Naive B cell (primary cell): ENCODE measurements at places on chromosomes 7 and 10.

DNA sequence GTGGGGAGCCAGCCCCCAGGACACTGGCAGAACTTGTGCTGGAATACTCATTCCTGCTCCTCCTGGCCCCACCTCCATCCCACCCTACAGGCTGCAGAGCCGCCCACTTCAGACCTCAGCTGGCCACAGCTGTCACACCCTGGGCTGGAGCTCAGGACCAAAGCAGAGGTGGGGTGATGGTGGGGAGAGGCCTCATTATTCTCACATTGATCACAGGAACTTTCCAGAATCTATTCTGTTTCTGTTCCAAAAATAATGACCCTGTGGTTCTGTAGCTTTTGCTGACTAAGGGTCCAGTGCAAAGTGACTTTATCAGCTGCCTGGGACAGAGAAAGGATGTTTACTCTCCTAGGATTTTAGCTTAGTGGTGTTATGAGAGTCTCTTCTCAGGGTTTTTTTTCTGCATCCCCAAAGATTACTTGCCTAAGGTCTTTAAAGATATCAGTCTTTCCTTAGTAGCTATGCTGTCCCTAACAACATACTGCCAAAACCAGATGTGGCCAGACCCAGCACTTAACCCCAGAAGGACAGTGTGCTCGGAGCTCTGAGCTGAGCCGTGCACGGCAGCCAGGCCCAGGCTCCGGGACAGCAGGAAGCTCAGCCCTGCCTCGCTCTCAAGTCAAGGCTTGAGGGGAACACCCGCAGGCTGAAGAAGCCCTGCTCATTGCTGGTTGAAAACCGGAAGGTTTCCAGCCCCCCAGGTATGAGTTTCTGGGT, 223.3 kb downstream of the MLLT10 start:
- H3K4me3 ChIP-seq: no peak overlapping the region
- H3K27me3 ChIP-seq: no peaks in the 10 kb centered on the region
- peaks cover 14% of the 10 kb centered on the region for H3K36me3 ChIP-seq
- DNase-seq: no peak
- no peak overlapping the region for H3K27ac ChIP-seq

DNA sequence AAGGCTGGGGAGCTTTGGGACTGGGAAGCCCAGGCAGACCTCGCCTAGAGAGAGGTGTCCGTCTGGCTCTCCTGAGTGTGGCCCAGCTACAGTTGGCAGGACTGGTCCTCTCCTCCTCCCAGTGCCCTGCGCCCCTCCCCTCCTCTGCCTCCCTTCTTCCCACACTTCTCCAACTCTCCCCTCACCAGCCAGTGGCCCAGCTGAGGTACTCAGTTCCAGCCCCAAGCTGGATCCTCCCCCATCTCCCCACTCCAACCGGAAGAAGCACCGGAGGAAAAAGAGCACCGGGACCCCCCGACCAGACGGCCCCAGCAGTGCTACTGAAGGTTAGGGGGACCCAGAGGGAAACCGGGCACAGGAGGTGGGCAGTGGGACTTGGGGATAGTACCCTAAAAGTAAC, 27.7 kb downstream of the GBX1 start:
- no peak for DNase-seq
- H3K36me3 ChIP-seq: no peaks in the 10 kb centered on the region
- peaks cover 9% of the 10 kb centered on the region for H3K27me3 ChIP-seq

DNA sequence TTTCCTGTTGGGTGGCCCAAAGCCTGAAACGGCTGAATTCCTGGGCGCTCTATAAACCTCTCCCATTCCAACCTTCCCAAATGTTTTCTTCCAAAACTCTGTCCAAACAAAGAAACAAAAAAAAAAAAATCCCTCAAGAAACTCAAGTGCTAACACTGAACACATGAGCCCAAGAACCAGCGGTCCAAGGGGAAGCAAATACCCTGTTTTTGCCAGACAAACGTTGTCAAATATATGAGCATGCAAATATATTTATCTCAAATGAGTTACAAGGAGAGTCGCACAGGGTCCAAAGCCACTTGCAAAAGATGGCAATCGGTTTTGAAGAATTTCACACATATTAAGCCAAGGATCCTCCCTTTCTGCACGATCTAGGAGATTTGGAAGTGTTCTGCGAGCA, 23.3 kb upstream of the EMX2 start:
- DNase-seq: no peak
- no peak overlapping the region for H3K4me3 ChIP-seq
- peaks cover 31% of the 10 kb centered on the region for H3K27me3 ChIP-seq
- no peak overlapping the region for H3K27ac ChIP-seq
- no peaks in the 10 kb centered on the region for H3K4me1 ChIP-seq

- H3K4me1 ChIP-seq: peaks cover 13% of the 10 kb centered on the region
- H3K36me3 ChIP-seq: no peaks in the 10 kb centered on the region
- H3K27me3 ChIP-seq: no peaks in the 10 kb centered on the region
- DNase-seq: no peak
- H3K4me3 ChIP-seq: no peak overlapping the region
- H3K27ac ChIP-seq: no peak overlapping the region
Observed at GRCh38 chr10:114307731-114308130, 68.7 kb downstream of the VWA2 start.

- no peaks in the 10 kb centered on the region for H3K4me1 ChIP-seq
- no peaks in the 10 kb centered on the region for H3K27me3 ChIP-seq
- H3K36me3 ChIP-seq: no peaks in the 10 kb centered on the region
Observed at GRCh38 chr10:63586043-63586442, 64.8 kb downstream of the REEP3 start.

DNA sequence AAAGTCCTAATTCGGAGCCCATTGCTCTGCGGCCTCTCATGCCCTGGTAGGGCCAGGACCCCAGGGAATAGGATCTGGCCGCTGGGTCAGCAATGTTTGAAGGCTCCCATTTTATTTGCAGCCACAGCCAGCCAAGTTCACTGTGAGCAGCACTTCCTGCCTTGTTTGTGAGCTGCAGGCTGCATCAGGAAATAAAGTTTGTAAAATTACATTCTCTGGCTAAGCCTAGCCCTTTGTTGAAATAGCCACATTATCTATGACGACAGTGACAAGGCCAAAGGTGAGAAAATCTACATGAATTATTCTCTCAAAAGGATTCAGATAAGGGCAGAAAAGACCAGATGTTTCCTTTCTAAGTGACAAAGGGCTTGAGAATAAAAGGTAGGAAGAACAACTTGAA, 23.7 kb upstream of the ITGB1 start:
- no peak for DNase-seq
- peaks cover 11% of the 10 kb centered on the region for H3K4me1 ChIP-seq
- H3K27ac ChIP-seq: no peak overlapping the region
- peak overlapping the region; percentile 43 for H3K4me3 ChIP-seq

- peaks cover 16% of the 10 kb centered on the region for H3K27me3 ChIP-seq
- H3K4me3 ChIP-seq: no peak overlapping the region
- H3K27ac ChIP-seq: no peak overlapping the region
- no peaks in the 10 kb centered on the region for H3K4me1 ChIP-seq
Observed at GRCh38 chr10:78335691-78336401, 302.2 kb downstream of the RPS24 start.

DNA sequence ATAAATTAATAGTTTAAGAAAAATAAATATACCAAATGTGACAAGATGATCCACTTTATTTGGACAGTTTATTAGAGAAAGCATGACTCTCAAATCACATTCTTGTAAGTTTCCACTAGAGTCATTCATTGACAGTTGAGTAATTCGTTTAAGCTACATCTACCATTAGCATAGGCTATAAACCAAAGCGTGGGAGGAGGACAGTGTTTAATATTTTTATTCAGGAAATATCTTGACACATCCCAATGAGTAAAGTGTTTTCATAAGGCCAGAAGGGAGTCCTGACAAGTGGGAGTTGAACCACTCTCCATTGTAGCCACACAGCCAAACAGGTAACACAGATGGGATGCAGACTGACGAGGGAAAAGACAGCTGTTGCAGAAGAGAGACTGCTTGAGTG, 386.5 kb upstream of the SEMA3D start:
- no peaks in the 10 kb centered on the region for H3K4me1 ChIP-seq
- no peaks in the 10 kb centered on the region for H3K27me3 ChIP-seq
- H3K27ac ChIP-seq: peak overlapping the region; percentile 62
- DNase-seq: no peak
- H3K36me3 ChIP-seq: no peaks in the 10 kb centered on the region

DNA sequence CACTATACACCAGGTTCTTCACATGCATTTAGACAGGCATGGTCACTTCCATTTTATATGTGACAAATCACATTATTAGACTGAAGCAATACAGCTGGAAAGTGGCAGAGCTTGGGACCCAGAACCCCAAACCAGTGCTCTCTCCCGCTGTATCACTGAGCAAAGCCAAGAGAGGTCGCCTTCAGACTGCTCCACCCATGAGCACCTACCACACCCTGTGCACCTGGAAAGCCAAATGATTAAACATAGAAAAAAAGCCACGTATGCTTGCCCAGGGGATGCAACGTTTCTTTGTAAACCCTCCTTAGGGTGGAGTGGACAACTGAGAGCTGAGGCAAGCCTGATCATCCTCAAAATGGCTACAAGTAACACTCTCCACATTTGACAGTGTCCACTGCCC, 72.5 kb downstream of the CCDC6 start:
- H3K27me3 ChIP-seq: no peaks in the 10 kb centered on the region
- H3K36me3 ChIP-seq: no peaks in the 10 kb centered on the region
- peak overlapping the region; percentile 85 for H3K27ac ChIP-seq
- H3K4me3 ChIP-seq: peak overlapping the region; percentile 49

DNA sequence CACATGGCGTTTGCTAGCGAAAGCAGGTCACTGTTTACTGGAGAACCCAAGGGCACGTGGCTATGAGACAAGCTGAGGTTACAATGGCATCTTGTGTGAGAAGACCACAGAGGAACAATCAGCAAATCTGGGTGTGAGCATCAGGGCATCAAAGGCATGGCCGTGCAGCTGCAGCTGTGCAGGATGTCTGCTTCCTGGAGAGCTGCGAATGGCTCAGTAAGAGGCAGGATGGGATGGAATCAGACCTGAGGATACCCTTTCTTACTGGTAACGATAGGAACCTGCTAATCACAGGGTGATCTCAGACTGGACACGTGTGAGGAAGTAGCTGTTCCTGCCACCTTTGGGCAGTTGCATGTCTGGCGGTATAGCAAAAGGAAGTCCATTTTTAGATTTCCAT, 119.5 kb downstream of the RNF216 start:
- peak; percentile 17 for DNase-seq
- peaks cover 9% of the 10 kb centered on the region for H3K36me3 ChIP-seq
- no peaks in the 10 kb centered on the region for H3K27me3 ChIP-seq
- no peak overlapping the region for H3K4me3 ChIP-seq

DNA sequence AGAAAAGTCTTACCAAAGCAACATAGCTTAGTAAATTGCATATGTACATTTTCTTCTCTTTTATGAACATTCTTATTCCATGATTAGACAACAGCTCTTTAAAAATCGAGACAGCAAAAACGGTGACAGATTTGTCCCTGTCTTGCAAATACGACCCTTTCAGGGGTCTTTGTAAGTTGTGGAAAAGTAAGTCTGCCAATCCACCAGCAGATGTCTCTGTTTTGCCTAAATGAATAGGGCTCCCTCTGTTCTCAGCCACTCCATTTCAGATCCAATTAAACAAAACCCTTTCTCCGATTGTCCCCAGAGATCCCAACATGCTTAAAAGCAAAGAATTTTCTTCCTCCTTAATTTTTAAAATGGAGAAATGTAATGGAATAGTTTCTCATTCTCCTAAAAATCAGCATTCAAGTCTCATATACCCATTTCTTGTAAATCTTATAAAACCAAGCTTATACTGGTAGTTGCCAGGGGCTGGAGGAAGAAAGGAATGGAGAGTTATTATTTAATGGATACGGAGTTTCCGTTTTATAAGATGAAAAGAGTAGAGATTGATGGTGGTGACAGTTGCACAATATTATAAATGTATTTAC, 61.0 kb upstream of the NFE2L3 start:
- DNase-seq: peak; percentile 23
- peak overlapping the region; percentile 63 for H3K27ac ChIP-seq
- H3K27me3 ChIP-seq: no peaks in the 10 kb centered on the region
- H3K4me3 ChIP-seq: peak overlapping the region; percentile 40

- H3K4me1 ChIP-seq: no peaks in the 10 kb centered on the region
- H3K4me3 ChIP-seq: no peak overlapping the region
- H3K27ac ChIP-seq: no peak overlapping the region
Observed at GRCh38 chr10:118581340-118581739, 14.1 kb downstream of the PRLHR start.

DNA sequence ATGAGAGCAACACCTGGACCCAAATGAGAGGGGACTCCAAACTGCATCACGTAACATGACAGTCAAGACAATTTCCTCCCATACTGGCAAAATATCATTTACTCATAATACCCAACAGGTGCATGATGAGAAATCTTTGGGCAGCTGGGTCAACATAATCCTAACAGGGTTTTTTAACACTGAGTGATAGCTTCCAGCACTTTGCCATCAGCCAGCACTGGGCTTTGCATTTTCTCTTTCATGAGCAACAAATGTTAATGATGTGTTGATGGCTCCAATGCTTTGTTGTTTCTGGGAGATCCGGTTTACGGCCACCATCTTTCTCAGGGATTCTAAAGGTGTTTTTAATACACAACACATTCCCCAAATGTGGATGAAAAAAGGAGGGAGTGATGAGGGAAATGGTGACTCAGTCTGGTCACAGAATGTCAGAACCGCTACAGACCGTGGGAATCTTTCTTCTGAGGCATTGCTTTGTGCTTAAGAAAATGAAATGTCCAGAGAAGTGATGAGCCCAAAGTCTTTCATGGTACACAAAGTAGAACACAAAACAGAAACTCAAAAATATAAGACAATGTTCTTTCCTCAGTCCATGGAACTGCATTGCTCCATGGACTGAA, 705.7 kb upstream of the IGFBP3 start:
- H3K36me3 ChIP-seq: no peaks in the 10 kb centered on the region
- DNase-seq: no peak
- H3K27ac ChIP-seq: no peak overlapping the region
- H3K4me1 ChIP-seq: no peaks in the 10 kb centered on the region
- no peak overlapping the region for H3K4me3 ChIP-seq

- H3K27me3 ChIP-seq: peaks cover 7% of the 10 kb centered on the region
- no peaks in the 10 kb centered on the region for H3K36me3 ChIP-seq
- H3K27ac ChIP-seq: no peak overlapping the region
- no peak for DNase-seq
- no peaks in the 10 kb centered on the region for H3K4me1 ChIP-seq
- H3K4me3 ChIP-seq: no peak overlapping the region
Observed at GRCh38 chr7:22801912-22802311, 20.7 kb downstream of the TOMM7 start.

GRCh38 chr7:126937171-126937570, 315.6 kb downstream of the GRM8 start:
- H3K27ac ChIP-seq: no peak overlapping the region
- H3K4me1 ChIP-seq: no peaks in the 10 kb centered on the region
- no peaks in the 10 kb centered on the region for H3K36me3 ChIP-seq

DNA sequence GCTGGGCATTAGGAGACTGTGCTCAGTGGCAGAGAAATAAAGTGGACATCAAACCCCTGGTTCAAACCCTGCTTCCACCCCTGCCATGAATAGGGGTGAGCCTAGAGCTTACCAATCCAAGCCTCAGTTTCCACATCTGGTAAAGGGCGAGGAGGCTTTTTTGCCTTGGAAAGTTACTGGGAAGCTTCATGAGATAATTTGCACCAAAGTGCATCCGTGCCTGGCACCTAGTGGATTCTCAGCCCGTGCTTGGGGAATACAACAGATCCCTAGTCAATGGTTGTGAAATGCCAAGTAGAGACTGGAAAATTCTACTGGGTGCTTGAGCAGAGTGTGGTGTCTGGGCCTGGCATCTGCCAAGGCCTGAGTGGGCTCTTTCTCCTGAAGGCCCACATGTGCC, 158.7 kb upstream of the ZMIZ1 start:
- no peak overlapping the region for H3K27ac ChIP-seq
- peaks cover 16% of the 10 kb centered on the region for H3K27me3 ChIP-seq
- H3K4me1 ChIP-seq: no peaks in the 10 kb centered on the region
